Stimulated activated CD8-positive, alpha-beta memory T cell treated with anti-CD3 and anti-CD28 coated beads, Interleukin-7, amount 100 ng/mL, for 1 hour (primary cell): ENCODE measurements at places on chromosomes 2 and 18.

GRCh38 chr2:235827585-235827992 is 333.7 kb downstream of the AGAP1 start:
- no peak for DNase-seq

DNA sequence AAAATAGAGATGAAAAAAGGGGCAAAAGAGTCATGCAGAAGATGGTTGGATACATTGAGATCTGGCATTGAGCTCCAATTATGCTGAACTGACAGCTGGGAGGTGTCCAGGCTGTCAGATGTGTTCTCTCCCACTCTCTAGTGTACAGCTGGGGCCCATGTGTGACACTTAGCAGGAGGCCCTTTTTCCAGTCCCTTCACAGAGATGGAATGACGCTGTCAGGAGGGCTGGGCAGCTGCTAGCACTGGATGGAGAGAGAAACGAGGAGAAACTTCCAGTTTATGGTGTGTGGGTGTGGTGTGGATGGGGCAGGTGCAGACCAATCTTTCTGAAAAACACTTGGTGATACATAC is 437.7 kb upstream of the HS6ST1 start:
- no peak for DNase-seq

GRCh38 chr2:117973498-117974082 is 40.3 kb downstream of the CCDC93 start:
- DNase-seq = no peak

DNA sequence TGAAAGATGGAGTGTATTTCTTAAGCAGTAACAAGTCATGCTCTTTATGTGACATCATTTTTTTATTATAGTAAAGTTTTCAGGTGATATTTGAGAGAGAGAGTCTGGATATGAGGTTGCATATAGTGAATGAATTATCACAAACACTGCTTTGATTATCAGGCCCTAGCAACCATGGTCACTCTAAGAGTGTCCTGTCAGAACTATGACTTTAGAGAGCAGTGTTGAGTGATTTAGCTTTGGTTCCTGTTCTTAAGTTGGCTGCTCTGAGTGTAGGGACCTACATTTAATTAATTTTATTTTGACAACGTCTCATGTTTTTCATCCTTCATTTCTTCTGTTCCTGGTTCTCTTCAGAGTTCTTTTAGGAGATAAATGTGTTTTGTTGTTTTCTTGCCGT is 275.5 kb downstream of the KCNJ3 start:
- no peak for DNase-seq

DNA sequence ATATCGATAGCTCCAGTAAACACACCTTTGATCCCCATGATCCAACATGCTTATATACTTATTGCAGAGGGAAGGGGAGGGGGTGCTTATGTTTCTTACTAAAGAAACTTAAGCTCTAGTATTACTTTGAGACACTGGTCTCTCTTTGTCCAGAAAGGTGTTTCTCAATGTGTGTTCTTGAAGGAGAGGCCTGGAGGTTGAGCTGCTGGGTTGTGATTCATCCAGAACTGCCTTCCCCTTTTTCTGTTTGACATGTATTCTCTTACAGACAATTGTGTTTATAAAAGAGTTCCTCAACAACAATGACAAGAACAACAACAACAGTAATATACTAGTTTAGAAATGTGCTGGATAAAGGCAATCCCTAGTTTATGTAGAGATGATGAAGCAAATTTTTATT is 516.0 kb upstream of the FAM98A start:
- no peak for DNase-seq

DNA sequence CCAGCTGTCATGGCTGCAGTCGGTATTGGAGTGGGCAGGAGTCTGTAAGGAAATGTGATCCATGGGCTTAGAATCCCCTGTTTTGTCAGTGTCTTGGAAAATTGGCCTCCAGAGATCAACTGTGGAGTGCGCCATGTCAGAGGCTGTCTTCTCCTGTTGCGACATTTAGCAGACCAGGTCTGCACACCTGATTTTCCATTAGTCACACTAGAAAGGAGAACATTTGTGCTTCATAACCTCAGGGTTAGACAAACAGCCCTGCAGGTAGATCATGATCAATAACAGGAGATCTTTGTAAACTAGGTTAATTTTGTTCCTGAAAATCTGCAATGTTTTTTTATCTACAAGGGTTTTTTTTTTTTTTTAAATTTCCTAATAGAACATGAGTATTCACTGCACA is 28.0 kb downstream of the LDLRAD4 start:
- DNase-seq = no peak

DNA sequence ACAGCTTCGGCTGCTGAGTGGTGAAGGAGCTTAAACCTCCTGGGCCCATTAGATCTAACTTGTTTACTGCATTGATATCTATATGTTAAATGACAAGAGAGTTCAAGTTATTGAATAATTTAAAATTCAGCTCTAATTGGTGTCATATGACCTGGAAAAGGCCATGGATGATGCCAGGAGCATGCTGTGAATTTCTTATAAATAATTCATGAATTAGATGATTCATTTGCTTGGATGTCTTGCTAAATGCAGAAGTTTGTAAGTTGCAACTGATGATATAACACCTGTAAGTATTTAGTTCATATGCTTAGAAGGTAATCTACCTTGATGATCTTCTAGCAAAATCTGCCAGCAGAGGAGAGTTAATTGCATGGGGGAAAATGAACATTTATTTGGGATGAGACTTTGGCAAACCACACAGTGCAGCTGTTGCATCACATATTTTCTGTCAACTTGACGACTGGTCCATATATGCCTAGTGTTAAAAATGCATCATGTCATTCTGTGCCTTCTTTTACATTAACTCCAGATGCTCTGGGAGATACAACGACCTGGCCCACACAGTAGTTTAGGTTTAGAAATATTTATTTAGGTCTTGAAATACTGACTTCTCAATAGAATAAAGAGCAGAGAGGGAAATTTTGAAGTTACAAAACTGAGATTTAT is 226.3 kb downstream of the KIAA1328 start:
- no peak for DNase-seq

DNA sequence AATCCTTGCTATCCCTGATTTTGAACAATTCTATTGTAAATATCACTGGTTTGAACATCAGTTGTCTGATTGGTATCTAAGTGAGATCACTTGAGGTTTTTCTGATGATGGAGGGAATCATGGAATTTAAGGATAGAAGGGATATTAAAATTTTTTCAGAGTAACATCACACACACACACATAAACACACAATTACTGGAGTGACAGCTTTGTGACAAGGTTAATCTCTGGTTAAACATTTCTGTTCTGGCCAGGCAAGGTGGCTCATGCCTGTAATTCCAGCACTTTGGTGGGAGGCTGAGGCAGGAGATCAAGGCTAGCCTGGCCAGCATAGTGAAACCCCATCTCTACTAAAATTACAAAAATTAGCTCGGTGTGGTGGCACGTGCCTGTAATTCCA is 85.3 kb downstream of the SOCS6 start:
- no peak for DNase-seq

GRCh38 chr2:6580982-6581381 is 284.7 kb downstream of the CMPK2 start:
- DNase-seq = no peak
